ENCODE measurements at places on chromosomes 12 and 14.

DNA sequence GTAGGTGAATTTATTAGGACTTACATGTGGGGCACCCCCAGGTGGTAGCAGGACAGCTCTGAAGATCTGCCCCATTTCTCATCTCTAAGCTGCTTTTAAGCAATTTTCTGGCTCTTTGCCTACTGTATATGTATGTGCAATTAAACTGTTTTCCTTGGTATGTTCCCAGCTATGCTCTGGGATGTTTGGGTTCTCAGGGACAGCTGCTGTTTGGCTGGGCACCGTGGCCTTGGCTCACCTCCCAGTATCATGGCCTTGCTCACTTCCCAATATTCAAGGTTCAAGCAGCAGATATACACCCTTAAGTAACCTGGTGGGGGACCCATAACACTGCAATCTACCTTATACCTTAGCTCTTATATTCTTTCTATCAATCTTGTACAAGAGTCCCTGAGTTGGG, 53.7 kb upstream of the KITLG start:
- DNase-seq: no peak

DNA sequence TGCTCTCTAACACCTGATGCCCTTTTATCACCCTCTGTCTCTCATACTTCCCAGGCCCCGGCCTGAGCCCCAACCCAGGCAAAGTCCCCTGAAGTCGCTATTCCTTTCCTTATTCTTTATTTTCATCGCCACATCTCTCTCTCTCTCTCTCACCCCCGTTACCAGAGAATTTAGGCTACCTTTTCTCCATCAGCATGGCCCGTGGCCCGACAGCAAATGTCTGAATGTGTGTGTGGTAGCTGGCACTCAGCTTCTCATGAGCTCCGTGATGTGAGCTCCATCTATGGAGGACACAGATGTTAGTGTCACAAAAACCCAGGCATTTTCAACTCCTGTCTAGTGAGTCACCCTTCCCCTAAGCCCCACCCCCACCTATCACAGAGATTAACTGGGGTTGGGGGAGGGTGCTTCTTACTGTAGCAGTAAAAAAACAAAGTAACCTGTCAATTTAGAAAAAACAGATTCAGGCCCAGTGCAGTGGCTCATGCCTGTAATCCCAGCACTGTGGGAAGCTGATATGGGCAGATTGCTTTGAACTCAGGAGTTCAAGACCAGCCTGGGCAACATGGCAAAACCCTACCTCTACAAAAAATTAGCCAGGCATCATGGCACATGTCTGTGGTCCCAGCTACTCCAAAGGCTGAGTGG, 53.8 kb downstream of the VCPKMT start:
- peak; percentile 90 for DNase-seq

GRCh38 chr12:124323771-124324530, 29.1 kb downstream of the RFLNA start:
- DNase-seq: no peak

DNA sequence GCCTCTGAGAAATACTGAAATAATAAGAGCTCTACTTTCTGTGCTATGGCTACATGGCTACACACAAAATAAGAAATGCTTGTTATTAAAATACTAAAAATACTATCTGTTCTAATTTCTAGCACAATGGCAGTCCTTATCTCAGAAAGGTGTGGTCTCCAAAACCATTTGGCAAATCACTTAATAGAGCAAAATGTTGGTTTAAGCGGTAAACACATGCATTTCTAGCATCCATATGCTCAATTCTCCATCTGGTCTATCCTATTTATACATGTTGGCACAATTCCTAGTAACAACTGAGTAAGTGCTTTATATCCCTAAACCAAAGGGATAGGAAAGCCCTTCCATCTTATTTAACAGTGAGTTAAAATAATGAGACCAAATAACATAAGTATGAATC, 107.0 kb downstream of the PAPLN start:
- DNase-seq: no peak

GRCh38 chr14:95314609-95315008, 5.1 kb downstream of the CLMN start:
- peak; percentile 33 for DNase-seq

DNA sequence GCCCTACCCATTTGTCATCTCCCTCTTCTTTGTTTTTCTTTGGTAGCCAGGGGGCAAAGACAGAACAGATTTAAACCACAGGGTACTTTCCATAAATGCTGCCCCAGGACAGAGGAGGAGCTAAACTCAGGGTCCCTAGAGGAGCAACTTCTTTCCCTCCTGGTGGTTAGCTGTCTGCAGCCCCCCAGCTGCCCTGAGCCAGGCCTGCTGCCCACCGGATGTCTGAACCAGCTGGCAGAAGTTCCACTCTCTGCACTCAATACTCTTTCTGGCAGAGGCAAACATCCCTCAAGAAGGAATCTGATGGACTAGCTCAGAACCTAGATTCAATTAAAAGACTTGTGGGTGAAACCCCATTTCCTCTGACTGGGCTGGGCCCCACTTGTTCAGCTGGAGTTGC, 10.7 kb downstream of the VDR start:
- no peak for DNase-seq

DNA sequence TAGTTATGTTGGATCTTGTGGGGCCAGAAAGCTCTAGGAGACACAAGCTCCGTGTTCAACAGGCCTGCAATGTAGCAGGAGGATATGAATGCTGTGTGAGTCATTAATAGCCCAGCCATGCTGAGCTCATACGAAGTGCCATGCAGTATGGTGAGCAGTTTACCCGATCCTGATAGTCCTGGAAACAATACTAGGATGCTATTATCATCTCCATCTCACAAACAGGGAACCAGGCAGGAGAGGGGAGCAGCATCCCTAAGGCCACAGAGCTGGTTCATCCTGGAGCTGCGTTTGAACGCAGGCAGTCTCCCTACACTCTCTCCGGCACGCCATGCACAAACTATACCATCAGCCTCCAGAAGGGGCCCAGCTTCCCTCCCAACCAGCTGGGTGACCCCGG, 20.5 kb downstream of the TTC7B start:
- DNase-seq: no peak

- no peak for DNase-seq
These were observed 27.9 kb upstream of the PSMC1 start for GRCh38 chr14:90228478-90228877.

GRCh38 chr14:35353409-35354172, 51.0 kb downstream of the NFKBIA start:
- DNase-seq: no peak

DNA sequence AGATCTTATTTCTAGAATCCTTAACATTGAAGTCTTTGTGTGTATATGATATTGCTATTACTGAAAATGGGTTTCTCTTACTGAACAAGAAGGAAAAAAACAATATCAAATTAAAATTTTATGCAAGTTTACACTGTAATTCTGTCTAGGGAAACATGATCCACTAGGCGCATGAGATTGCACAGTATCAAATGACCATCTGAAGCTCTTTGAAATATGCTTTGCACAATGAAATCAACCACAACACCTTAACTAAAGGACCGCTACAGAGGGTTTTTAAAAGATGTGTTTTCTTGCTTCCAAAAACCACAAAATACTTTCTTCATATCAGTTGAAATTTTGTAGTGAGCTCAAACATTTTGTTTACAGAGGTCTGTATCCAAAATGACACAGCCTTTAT, 15.1 kb upstream of the KERA start:
- no peak for DNase-seq

DNA sequence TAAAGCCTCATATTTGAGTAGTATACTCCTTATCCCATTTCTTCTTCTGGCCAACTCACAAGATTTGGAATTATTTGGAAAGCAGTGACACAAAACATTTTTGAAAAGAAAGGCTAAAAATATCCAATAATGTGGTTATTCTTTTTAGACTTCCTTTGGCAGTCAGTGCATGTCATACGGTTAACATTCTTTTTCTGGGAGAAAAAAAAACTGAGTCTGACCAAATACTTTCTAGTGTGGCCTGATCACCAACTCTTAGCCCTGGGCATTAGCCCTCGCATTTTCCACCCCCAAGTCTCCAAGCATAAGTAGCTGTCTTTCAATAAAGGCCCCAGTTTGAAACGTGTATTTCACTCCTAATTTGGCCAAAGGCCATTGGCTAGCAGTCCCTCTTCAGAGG, 5.9 kb downstream of the RASSF3 start:
- DNase-seq: no peak

GRCh38 chr12:112179916-112180315, 54.6 kb downstream of the TRAFD1 start:
- DNase-seq: no peak

DNA sequence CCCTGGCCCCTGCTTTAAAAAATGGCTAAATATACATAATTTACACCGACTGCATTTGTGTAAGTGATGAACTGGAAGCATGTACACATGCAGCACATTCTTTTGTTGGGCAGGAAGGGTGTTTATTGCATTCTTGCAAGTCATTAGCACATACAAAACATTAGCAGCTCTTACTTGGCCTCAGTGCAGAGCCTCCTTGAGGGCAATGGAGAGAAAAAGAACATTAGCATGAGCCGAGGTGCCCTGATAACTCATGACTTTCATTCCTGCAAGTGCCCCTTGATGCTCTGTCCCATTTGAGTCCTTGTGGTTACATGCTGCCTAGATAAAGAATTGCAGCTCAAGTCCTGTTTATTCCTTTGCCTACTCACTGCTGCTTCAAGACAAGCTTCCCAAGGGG, 61.9 kb downstream of the PAX9 start:
- no peak for DNase-seq

- DNase-seq: no peak
These were observed 8.9 kb downstream of the C2CD5 start for GRCh38 chr12:22535478-22535877.

DNA sequence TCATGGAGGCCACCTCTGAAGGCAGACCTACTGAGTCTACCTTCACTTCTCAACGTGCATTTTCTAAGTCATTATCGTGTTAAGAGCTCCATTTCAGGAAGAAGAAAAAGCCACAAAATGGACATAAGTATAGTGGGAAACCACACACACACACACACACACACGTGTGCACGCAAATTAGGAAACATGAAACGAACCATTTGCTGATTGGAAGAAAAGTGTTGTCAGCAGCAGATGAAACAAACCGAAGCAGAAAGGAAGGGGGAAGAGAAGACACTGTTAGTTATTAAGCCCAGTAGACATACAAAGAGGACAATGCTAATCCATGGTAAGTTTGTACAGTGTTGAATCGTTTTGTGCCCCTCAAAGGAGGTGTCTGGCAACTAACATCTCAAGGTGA, 9.9 kb upstream of the VPS33A start:
- no peak for DNase-seq

- no peak for DNase-seq
These were observed 589 bp upstream of the ZNF219 start for GRCh38 chr14:21098892-21099595.

DNA sequence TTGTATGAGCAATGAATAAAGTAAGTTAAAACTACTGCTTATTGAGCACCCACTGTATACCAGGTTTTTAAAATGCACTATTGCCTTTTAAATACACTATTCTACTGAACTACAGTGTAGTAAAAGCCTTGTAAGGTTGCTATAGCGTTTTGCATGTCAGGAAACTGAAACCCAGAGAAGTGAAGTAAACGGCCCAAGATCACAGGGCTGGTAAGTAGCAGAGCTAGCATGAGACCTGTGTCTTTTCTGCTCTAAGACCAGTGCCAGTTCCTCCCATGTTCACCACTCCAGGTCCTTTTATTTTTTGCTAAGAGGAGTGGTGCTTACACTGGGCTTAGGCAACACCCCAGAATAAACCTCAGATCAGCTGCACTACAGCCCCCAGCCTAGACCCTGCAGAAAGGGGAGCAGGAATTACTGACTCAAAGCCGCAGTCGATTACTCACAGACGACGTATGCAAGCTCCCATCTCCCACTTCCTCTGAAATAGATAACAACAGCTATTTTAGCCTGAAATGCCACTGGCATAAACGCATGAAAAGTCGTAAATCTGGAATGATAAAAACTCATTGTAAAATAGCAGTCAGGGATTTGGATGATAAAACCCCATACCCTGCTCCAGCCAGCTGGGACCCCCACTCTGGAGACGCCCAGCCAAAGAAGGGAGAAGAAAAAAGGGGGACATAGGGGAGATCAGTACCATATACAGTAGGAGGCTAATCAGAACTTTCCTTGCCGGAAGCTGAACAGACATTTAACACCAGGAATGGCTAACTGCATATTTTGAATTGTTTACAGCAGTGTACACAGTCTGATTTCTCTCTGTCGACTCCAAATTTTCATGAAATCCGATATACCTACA, 108.3 kb downstream of the NUAK1 start:
- DNase-seq: no peak

DNA sequence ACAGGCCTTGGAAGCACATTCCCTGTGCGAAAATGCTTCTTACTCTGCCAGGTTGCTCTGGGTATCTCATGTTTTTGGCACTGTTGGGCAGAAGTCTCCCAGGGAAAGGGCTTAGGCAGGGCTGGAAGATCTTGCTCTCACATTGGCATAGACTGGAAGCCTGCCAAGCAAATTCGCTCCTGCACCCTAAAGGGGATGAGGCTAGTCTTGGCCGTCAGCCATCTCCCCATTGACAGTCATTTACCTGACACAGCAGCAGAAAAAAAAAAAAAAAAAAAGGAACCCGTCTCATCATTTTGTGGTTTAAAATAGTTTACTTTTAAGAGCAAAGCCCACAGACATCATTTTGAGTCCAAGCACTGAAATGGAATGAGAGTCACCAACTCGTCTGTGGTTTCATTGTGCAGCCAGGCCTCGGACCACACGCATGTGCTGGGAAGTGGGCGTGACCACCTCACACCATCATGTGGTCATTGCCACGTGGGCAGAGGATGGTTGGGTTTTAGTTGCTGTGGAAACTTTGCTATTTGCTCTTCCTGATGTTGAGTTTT, 84.8 kb downstream of the NRXN3 start:
- no peak for DNase-seq

DNA sequence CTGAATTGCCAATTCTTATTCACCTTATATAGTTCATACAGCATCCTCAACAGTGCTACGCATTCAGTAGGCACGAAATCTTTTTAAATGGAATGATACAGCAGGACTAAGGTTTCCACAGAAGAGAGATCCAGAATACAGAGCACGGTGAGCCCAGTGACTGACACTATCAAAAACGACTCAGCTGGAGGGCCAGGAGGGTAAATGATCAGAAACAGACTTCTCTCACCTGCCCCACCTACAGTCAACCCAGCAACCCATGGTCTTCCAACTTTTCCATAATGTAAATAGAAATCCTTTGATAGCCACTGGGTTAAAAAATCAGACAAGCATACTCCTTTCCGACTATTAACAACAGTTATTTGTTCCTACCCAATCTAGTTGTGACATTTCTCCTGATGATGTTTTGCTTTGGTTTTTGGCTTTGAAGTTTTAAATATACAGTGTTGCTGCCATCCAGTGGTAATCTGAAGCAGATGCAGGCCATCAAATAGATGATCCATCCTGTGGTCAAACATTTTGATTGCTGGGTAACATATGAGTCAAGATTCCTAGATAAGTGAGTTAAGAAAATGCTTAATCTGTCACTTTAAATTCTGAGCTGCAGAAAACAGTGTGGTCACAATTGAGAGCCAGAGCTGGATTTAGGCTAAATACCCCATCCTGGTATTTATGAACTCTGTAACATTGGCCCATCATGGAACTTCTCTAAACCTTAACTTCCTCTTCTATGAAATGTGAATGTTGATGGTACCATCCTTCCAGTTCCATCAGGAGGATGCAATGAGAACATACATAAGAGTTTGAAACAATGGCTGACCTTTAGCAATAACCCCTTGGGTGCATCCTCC, 42.0 kb downstream of the GPHB5 start:
- no peak for DNase-seq

Measured in CD4-positive, alpha-beta T cell treated with Interleukin-15 for 1 hour (primary cell).